ENCODE measurements at places on chromosomes 3 and 15.

- DNase-seq: no peak
Measured at GRCh38 chr15:60571008-60571420, 92.1 kb upstream of the ICE2 start.

GRCh38 chr3:138946663-138947494 lies at the start of the genes FOXL2 and FOXL2NB:
Gene FOXL2 (minus strand): TSS chr3:138947137. CDS start chr3:138946722, 415 bp downstream.
Gene FOXL2NB (plus strand): TSS chr3:138947217. CDS start chr3:138947365, 148 bp downstream.
- no peak for DNase-seq

DNA sequence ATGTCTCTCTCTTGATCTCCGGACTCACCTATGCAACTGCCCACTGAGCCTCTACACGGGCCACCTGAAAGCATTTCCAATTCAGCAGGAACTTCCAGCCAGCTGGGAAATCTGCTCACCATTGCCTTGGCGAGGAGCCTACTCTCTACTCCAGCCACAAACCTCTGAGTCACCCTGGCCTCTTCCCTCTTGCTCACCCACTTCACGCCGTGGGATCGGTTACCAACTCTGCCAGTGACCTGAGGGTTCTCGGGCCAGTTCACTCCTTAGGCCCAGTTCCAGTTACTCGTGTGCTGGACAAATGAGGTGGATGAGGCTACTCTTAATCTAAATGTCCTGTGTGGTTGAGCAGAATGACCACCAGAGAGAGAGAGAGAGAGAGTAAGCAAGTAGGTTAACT lies 70.1 kb downstream of the CEMIP start:
- DNase-seq: no peak

- DNase-seq: no peak
Measured at GRCh38 chr3:166993015-166993630, 387.0 kb downstream of the ZBBX start.

- DNase-seq: no peak
Measured at GRCh38 chr3:108221393-108221792, 831 bp downstream of the IFT57 start.

- DNase-seq: no peak
Measured at GRCh38 chr3:76310667-76311066, 525.3 kb upstream of the ZNF717 start.

GRCh38 chr15:88897456-88898194 lies 2.3 kb upstream of the HAPLN3 start:
- DNase-seq: peak; percentile 63

GRCh38 chr15:44729408-44730127 lies 6.8 kb upstream of the TRIM69 start:
- DNase-seq: no peak

DNA sequence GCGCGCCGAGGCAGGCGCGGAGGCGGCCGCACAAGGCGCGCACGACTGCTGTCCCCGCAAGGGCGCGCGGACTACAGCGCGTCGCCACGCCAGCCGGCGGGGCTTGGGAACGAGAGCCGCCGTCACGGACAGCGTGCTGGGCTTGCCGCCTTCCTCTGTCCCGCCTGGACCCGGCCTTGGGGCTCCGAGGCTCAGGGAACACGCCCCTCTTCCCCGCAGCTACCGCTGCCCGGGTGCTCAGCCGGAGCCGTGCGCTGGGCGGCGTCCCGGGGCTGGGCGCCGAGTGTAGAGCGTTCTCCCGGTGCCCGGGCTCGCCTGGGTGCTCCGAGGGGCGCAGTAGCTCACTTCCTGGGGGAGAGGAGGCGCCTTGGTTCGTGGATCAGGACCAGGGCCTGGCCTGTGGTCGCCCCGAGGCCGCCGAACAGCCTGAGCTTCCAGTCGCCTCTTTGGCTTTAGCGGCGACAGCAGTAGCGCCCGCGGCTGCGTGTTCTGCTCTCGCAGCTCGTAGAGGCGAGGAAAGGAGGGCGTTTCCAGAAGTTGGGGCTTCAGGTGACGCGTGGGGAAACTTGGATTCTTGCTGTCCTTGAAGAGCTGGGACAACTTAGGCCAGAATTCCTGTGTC lies 226.7 kb upstream of the C2CD4B start:
- DNase-seq: peak; percentile 4

DNA sequence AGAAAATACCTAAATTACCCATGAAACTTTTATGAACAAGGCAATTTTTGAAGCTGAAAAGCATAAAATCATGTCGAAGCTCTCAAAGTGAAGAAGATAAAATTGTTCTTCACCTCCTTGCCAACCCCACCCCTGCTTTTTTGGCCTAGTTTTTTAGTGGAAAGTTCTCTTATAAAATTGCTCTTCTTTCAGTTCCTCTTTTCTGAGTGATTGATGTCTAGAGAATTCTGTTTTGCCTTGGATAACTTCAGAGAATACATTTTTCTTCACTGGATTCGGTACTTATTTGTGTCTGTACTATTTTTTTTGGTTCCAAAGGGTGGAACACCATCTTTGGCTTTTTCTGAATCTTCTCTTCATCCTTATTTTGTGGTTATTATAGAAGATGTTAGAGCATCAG lies 25.0 kb upstream of the PYDC2 start:
- DNase-seq: no peak

DNA sequence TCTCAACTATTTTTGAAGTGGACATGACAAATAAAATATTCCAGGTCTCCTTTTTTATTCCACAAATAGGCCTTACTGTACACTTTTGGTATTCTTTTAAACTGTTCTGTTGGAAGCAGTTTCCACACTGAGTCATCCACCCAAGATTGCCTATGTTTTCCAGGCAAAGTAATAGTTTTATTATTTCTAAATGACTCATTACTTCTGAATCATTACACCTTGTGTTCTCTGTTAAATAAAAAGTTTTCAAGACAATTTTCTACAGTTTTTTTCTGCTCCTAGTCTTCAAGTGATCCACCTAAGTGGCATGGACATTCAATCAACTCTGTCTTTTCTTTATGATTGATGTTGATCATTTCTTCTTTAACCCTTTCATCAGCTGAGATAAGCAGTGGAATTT lies 26.5 kb downstream of the PPP2R3A start:
- no peak for DNase-seq

GRCh38 chr3:100045696-100046095 lies 68.6 kb downstream of the FILIP1L start:
- no peak for DNase-seq

DNA sequence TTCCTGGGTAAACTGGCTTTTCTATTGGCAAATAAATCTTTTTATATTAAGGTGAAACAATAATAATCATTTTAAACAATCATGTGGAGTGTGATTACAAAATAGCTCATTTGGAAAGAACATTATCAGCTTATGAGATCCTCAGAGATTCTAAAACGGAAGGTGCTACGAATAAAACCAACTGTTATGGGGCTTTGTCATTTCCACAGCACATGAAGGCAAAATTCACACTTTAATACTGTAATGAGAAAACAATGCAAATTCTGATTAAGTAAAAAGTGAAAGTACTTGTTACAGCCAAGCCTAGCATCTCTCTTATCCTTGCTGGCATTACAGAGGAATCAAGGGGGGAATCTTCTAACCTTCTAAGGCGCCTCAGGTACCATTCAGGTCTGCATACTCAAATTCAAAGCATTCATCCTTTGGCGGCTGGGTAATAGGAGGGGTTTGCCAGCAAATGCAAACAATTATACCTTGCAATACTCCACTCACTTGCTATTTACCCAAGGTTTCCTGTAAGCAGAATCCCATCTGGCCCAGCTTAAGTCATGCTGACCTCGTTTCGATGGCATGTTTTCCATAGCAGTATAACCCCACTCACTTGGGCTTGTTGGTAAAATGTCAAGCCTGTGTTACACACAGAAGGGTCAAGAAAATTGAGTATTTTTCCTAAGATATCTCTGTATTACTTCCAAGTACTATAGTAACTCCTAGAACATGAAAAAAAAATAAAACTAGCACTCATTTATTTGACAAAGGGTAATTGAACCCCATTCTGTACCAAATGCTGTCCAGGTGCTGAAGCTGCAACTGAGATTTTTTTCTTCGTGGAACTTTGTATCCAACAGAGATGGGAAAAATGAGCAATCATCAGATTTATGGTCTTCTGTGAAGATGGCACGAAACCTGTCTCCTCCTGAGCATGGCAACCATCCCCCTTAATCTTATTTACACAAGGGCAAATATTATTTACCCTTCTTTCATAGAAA lies 183.7 kb upstream of the LMCD1 start:
- no peak for DNase-seq

DNA sequence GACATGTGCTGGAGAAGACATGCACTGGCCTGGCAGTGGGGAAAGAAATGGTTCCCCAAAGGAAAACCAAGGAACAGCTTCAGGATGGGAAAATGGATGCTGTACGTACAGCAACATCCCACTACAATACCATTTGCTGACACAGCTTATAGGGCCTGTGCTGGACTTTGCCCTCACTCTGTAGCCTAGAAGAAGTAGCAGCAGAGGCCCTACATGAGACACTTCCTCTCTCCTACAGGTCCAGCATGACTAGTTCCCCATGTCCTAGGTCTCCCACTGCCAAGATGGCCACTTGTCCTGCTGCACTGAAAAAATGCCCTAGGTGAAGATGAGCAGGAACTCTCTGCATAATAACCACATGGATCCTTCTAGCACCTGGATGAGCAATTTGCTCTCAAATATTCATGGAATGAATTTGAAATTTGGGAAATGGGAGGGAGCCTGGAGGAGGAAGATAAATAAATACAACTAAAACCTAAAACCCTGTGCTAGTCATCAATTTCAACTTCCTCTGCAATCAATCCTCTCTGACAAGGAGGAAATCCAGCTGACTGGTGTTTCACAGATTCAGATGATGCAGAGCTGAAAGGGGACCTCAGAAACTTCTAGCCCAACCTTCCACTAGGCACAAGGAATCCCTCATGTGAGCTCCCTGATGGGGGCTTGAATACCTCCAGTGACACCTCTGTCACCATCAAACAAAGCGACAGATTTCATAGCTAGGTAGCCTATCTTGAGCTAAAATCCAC lies 514.3 kb upstream of the PPP2R3A start:
- no peak for DNase-seq

GRCh38 chr3:170523248-170523647 lies 62.6 kb downstream of the SLC7A14 start:
- DNase-seq: no peak

GRCh38 chr3:125146626-125147490 lies 65.7 kb downstream of the SLC12A8 start:
- DNase-seq: no peak

GRCh38 chr15:85865070-85865684 lies 70.5 kb upstream of the KLHL25 start:
- no peak for DNase-seq

DNA sequence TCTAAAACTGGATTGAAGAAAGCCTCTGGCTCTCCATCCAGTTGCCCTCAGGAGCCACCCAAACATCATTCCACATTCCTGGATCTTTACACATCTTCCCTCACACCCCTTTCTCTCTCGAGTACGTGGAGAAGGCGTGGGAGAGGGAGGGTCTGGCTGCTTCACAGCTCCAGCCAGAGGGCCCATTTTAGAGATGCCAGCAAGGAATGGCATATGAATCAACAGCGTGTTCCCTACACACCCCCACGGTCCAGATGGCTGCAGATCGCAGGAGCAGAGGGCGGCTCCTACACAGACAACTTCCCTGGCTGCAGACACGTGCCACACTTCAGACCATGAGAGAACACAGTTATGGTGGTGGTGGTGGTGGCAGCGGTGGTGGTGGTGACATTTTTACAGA lies 280.1 kb downstream of the ERC2 start:
- DNase-seq: no peak

DNA sequence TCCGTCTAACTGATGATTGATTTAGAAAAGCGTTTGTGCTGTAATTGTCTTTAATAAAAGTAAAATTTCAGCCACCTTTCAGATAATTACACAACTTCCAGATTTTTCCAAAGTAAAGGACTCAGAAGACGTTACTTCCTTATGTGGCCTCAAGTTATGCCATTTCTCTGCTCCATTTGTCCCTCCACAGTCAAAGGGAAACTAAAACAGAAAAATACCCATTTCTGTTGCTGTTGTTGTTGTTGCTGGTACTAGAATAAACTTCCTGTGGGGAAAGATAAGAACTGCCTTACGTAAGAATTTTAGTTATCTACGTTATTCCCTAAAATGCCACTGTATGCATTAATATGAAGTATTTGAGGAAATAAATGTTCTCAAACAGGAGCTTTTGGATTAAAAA lies 153.9 kb downstream of the P3H2 start:
- no peak for DNase-seq

DNA sequence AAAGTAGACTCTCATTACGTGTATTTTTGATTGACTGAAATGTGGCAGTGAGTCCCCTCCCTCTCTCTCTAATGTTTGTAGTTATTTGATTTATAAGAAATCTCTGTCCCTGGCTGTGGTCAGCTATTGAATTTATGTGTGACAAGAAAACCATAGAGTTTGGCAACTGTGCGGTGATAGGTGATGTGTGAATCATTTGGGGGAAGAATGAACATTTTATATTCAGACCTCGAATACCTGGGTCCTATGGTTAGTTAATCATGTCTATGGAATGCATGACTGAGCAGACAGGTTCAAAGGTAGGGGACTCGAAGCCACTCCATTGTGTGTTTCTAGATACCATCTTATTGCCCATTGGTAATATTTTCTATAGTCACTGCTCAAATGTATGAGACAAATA lies 712.1 kb downstream of the MECOM start:
- no peak for DNase-seq

- DNase-seq: no peak
Measured at GRCh38 chr3:46898321-46899150, 21.0 kb downstream of the PTH1R start.

GRCh38 chr3:14672588-14672987 lies 2.4 kb upstream of the C3orf20 start:
- DNase-seq: no peak

GRCh38 chr3:127816783-127817405 lies 5.4 kb downstream of the MGLL start:
- DNase-seq: no peak

DNA sequence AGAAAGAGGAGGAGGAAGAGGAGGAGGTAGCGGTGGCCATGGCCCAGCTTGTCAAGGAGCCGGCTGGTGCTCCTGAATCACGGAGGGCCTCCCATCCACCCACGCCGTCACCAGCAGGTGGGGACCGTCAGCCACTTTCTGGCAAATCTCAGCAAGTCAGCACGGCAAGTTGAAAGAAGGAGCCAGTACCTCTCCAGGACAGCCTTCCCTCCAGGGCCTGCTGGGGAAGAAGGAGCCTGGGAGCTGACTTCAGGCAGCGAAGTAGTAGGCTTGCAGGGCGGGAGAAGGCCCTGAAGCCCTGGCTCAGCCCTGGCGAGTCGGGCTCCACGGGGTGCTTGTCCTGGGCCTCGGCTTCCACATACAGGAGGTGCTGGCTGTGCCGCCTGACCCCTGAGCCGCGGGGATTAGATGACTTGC lies 99.2 kb upstream of the TRPM1 start:
- DNase-seq: peak; percentile 55

DNA sequence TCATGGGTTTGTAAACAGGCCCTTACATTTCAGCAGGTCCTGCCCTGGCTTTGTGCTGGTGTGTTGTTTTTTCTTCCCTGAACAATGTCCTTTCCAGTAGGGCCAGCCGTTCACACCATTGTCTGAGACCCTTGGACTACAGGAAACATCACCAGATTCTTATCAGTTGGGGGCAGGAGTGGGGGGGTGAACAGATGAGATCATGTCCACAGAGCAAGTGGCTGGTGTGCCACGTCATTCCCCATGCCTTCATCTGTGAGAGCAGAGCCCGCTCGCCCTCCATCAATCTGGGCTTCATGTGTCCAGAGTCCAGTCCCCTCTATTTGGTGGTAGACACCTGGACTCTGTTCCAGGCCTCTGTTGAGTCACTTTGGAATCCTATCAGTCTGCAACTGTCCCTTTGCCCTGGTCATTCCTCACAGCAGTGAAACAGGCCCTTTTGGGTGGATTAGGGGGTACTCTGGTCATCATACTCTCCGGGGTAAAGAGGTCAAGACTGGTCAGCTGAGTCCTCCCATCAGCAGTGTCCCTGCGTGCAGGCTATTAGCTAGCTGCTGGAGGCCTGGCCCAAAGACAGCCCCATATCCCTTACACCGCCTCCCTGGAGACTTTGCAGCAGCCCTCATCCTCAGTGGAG lies 15.0 kb downstream of the SEMA3G start:
- no peak for DNase-seq

GRCh38 chr3:15271785-15272381 lies 60.5 kb downstream of the SH3BP5 start:
- peak; percentile 79 for DNase-seq
